Hematopoietic multipotent progenitor cell (in vitro differentiated cells): ENCODE measurements at places on chromosomes 7 and 10.

DNA sequence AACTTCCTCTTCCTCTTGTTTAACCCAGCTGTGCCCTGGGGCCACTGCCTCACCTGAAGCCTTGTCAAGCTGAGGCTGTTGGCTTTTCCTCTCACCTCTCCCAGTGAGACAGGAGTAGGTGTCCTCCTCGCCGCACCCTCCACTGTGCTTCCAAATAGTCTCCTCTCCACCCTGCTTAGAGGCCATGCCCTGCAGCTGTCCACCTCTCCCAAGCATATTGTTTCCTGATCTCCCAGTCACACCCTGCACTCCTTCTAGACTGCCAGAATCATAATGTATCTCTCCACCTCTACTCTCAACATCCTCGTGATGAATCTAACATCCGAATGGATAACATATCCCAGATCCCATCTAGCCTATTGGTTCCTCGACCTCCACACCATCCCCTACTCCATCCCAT lies 196.3 kb upstream of the GHITM start:
- DNase-seq, result no peak

- no peak for DNase-seq
Measured at GRCh38 chr7:33952824-33953223, 47.5 kb downstream of the BMPER start.

DNA sequence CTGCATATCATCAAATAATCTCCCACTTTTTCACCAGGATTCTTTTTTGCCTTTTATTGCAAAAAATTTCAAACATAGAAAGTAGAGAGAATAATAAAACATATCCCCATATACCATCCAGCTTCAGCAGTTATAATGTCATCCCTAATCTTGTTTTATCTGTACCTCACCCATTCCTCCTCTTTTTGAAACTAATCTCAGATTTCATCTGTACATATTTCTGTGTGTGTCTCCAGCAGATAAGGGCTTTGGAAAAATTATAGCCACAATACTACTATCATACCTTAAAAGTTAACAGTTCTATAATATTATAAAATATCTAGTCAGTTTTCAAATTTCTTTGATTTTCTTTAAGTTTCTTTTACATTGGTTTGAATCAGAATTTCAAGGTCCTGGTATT lies 7.6 kb upstream of the ENTPD1 start:
- DNase-seq, result no peak

GRCh38 chr7:158291998-158292397 lies 295.6 kb downstream of the PTPRN2 start:
- no peak for DNase-seq

DNA sequence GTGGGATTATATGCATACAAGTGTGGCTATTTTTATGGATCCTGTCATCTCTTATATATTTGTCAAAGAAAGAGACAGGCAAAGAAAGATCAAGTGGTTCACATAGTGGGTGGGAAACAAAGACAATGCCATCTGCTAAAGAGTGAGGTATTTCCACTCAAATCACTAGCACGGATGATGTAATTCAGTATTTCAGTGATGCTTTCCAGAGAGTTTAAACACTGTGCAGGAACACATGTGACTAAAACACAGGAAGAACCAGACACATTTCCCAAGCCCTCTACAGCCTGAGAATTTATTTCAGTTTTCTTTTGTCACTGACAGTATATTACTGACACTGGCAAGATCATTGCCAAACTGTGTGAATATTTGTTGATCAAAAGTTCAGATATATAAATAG lies 885.7 kb upstream of the CELF2 start:
- DNase-seq, result no peak

- no peak for DNase-seq
Measured at GRCh38 chr7:305410-306151, 15.6 kb downstream of the FOXL3 start.

DNA sequence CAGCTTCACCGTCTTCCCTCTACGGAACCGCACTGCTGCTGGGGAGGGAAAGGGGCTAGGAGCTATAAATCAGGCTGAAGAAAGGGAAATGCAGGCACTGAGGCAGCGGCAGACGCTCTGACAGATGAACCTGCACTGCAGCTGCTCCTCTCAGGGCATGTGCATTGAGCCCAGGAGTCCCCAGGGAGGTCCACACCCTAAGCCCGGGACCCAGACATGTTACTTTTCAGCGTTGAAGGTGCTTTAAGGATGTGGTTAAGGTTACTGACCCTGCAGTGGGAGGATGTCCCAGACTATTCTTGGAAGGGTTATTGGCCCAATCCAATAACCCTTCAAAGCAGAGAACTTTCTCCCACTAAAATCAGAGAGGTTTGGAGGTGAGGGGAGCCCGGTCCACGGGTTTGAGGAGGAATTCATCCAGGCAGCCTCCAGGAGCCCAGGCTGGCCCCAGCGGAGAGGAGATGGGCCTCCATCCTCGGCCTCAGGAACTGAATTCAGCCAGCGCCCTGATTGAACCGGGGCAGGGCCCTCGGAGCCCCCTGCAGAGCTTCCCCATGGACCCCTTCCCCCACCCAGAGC lies 75.4 kb downstream of the ADARB2 start:
- no peak for DNase-seq

DNA sequence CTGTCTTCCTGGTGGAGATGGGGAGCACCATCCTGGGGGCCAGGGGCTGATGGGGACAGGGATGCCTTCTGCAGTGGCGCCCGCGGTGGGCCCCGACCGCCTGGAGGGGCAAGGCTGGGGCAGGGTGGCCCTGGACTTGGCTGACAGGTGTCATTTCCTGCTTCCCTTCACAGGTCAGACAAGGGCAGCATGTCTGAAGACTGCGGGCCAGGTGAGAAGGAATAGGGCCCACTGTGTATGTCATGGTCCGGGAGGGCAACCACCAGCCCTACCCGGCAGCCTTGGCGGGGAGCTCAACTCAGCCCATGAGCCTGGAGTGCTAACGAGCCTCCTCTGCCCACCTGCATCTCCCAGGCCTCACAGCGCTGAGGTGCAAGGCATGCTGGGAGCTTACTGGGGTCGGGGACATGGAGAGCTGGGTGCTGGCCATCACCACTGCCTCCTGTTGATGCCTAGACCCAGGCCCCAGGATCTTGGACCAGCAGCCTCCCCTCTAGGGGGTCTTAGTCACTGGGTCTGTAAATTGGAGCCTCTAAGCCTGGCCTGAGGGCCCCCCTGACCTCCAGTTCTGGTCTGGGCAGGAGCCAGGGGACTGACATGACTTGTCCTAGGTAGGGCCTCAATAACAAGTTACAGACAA lies 28.0 kb upstream of the SRRM3 start:
- no peak for DNase-seq

DNA sequence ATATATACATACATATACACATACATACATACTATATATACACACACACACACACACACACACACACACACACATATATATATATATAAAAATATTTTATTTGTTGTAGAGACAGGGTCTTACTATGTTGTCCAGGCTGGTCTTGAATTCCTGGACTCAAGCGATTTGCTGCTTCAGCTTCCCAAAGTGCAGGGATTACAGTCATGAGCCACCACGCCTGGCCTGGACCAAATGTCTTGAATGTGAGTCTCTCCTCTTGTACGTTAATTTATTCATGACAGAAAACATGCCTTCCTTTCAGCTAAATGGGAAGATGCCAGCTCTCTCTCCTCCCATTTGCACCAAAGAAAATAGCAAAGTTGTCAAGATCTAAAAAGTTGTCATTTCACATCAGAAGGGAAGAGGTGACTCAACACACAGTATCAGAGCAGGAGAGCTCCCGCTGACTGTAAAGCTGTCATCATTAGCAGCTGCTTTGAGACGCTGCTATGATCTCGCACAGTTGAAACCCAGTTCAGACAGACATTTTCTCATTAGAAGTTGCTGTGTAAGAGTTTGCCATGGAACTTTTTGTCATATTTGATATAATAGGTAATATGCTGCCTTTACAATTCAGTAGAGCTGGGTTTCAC lies 224.3 kb downstream of the SFMBT2 start:
- DNase-seq, result no peak

DNA sequence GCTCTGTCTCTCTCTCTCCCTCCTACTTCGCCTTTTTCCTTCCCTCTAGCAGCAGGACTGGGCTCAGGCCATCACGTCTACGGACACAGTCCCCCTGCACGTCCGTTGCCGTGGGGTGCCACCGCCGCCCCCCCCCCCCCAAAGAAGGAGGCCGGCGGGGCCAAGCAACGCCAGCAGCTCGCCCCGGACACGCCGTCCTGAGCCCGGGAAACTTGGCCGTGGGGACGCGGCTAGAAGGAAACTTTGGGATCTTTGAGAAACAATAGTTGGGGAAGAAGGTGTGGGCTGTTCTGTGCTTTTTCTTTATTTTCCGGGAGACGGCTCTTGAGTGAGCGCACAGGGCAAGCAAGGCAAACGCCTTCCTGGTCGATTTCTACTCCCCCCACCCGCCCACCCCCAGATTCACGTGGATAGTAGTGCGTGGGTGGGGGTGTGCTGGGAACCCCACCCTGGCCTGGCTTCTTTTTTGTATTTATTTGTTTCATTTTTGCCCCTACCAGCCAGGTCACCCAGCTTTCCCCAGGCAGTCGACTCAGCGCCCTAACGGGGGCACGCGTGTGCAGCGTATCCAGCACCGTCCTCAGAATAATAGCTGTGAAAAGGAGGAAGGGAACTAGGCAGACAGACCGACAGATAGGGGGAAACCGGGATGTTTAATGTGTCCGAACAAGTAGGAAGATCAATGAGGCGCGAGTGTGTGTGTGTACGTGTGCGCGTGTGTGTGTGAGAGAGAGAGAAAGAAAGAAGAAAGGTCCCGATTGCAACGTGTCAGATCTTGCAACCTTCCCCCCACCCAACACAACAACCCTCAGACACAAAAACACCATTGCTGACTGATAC lies 1.4 kb downstream of the MXI1 start:
- no peak for DNase-seq

DNA sequence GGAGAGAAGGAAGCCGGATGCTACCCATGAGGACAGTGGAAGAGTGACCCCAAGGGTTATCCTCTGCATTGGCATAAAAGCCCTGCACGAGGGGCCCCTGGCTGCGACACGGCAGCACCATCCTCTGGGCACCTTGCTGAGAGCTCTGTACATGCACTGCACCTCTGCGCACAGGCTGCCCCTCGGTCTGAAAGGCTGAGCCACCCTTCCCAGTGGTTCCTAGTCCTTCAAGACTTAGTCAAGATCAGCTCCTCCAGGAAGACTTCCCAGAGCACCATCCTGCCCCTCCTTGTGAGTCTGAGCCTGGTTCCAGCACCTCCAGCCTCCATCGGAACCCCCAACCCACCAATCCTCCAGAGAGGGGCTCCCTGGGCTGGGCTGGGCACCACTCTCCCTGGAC lies 37.9 kb upstream of the CNPY1 start:
- no peak for DNase-seq

- peak; percentile 54 for DNase-seq
Measured at GRCh38 chr10:32332299-32332750, 14.6 kb downstream of the EPC1 start.

DNA sequence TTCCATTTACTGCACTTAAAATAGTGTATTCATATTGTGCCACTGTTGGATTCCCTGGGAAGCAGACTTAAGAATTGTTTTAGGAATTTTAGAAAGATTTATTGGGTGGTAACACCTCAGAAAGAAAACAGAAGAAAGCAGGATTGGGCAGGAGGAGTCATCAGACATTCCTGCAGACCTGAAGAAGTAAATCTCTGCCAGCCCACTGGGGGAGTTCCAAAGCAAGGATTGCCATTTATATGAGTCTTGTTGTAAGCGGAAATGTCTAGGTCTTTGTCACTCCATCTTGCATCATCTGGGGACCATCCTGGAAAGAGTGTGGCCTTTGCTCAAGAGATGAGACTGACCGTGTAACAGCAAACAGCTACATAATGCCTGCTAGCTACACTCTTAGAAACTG lies 947.6 kb upstream of the POT1 start:
- DNase-seq, result no peak

DNA sequence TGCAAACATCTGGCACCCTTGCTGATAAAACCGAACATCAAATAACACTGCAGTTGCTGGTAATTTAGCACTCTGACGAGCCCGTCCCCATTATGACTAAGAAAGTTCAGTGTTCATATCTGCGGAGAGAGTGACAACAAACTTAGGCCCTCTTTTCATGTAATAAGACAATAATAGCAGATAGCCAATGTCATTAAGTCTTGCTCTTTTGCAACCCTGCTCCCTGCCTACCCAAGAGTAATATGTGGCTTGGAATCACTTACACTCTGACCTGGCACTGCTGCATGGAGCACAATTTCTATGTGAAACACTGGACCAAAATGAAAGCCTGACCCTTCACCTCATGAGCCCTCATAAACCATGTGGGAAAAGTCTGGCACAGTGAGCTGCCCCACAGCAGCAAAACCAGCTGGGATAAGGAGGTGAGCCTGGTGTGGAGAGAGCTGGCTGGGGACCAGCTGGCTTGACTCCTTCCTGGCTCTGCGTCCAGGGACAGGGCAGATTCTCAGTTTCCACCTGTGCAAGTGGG lies 86.5 kb downstream of the HIPK2 start:
- DNase-seq, result no peak

DNA sequence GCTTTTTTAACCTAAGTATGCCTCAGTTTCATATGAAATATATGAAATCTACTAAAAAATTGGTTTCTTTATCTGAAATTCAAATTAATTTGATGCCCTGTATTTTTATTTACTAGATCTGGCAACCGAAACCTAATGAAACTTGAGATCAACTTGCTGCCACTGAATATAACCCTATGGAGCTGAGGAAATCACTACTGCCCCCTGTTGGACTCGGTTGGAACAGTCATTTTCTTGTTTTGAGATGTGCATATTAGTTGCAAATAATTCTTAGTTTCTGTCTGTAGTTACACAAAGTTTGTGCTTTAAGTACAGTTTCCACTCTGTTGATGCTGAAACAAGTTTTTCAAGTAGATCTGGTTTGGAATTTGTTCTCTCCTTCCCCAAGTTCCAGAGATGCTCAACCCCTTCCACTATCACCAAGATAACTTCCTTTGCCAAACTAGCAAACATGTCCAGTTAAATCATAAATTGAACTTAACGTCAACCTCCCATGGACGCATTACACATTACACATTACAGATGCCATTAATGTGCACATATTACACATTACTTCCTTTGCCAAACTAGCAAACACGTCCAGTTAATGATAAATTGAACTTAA lies 22.2 kb upstream of the EXOC4 start:
- DNase-seq, result peak; percentile 31

DNA sequence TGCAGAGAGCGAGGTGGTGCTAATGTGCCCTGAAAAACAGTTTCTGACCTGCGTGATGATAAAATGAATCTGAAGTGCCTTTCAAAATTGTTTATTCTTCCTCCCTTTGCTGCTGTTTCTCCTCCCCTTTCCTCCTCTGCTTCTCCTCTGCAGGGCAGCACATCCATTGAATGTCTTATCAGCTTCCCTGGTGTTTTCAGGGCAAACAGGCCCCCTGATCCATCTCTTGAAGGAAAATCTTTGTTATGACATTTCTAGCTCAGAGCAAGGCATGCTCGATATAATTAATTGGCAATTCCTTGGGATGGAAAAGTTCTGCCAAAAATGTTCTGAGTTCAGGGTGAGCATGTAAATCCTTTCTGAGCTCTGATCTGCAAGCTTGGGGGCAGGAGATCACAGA lies 364.2 kb upstream of the ZNF32 start:
- DNase-seq, result no peak

DNA sequence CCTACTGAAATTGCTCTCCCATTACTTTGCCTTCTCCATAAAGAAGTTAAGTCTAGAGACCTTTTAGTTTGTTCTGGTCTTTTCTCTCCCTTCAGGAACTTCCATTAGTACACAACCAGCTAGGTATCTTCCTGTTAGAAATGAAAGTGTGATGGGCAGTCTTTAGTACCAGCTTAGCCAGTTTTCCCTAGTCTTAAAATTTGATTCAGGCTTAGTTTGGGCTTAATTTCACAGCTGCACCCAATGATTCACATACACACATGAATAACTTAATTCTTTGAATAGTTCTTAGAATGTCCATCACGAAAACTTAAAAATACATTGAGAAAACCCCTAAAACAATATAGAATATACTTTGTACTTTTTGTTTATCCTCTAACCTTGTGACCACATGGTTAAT lies 2.4 kb upstream of the PPP1R9A start:
- no peak for DNase-seq
